ENCODE measurements at places on chromosomes 1 and 21. TPM values are rescaled to one million over a fixed set of nuclear protein-coding genes. Genes with fewer than 3 reads are reported as not detected.

DNA sequence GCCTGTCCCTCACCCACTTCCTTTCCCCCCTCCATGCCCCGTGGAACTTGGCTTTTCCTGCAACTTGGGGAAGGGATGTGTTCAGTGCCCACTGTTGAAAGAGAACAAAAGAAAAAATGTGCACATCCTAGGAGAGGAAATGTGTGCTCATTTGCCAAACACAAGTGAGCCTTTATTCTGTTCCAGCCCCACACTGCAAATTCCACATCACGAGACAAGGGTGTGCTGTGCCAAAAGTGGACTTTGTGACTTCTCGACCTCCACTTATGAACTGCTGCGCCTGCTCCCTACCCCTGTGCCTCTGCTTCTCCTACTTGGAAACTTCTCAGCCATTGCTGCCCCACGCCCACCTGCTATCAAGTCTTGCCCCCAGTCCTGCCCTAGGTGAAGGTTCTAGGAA is 97.0 kb upstream of the GRIK3 start:
- no peaks in the 10 kb centered on the region for H3K4me1 ChIP-seq
- H3K27ac ChIP-seq: no peak overlapping the region
- no peaks in the 10 kb centered on the region for H3K36me3 ChIP-seq
- no peaks in the 10 kb centered on the region for H3K27me3 ChIP-seq
- H3K4me3 ChIP-seq: no peak overlapping the region

- no peak overlapping the region for H3K27ac ChIP-seq
- H3K27me3 ChIP-seq: no peaks in the 10 kb centered on the region
- DNase-seq: peak; percentile 21
- no peaks in the 10 kb centered on the region for H3K36me3 ChIP-seq
- no peak overlapping the region for H3K4me3 ChIP-seq
Measured at GRCh38 chr1:218557731-218558130, 212.6 kb downstream of the TGFB2 start.

DNA sequence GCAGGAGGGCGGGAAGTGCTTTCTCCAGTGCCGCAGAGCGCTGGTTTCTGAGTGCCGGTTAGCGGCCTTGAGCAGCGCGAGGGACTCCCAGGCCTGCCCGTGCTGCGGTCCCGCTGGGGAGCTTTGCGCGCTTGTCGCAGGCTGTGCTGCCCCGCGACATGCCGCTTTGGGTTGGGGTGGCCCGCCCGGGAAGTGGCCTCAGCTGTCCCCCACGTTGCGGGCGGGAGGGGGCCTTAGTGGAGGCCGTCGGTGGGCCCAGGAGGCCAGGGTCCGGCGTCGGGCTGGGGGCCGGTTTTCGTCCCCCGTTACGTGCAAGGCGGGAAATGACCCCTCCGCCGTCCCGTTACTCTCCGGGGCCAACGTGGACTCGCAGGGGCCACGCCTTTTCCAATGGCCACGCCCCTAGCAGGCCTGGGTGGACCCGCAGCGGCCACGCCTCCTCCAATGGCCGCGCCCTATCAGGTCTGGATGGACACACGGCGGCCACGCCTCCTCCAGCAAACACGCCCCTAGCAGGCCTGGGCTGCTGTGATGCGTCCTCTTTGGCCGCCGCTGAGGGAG is 977 bp upstream of the C1orf174 start:
- H3K4me1 ChIP-seq: peaks cover 4% of the 10 kb centered on the region
- peak; percentile 99 for DNase-seq
- H3K27me3 ChIP-seq: no peaks in the 10 kb centered on the region
- H3K36me3 ChIP-seq: no peaks in the 10 kb centered on the region
- peak overlapping the region; percentile 100 for H3K4me3 ChIP-seq

GRCh38 chr1:161179698-161180097 is 2.4 kb upstream of the B4GALT3 start:
- no peaks in the 10 kb centered on the region for H3K27me3 ChIP-seq
- H3K27ac ChIP-seq: no peak overlapping the region
- no peak overlapping the region for H3K4me3 ChIP-seq
- no peak for DNase-seq

DNA sequence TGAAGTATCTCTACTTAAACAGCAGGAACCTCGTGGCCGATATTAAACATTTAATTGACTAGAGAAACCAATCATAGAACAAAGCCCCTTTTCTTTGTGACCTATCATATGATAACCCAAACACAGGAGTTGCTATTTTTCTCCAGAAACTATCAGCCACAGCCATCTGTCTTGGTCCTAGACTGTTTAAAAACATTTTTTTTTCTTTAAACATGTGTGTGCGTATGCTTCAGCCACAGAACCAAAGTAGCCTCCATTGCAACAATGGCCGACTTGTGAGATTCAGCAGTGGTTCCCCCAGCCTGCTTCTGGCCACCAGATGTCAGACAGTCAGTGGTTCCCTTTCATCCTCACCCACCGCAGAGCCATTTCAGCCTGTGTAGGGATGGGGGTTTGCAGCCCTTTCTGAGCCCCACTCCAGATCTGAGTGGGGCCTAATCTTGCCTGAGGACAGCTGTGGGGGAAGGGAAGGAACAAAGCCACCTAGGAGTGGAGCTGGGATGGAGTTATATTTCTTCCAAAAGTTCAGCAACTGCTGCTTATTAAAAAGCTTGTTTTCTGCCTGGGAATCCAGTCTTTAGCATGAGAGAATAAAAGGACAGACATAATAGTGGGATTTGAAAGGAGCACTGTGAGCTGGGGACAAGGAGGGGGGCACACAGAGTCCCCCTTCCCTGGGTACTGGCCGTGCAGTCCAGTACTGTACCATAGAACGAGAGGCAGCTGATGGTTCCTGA is 11.7 kb upstream of the IGSF3 start:
- no peak overlapping the region for H3K27ac ChIP-seq
- H3K4me1 ChIP-seq: no peaks in the 10 kb centered on the region
- no peak for DNase-seq
- H3K36me3 ChIP-seq: no peaks in the 10 kb centered on the region
- H3K4me3 ChIP-seq: no peak overlapping the region

- H3K27me3 ChIP-seq: no peaks in the 10 kb centered on the region
- peaks cover 6% of the 10 kb centered on the region for H3K4me1 ChIP-seq
- DNase-seq: peak; percentile 82
- peak overlapping the region; percentile 56 for H3K27ac ChIP-seq
- no peaks in the 10 kb centered on the region for H3K36me3 ChIP-seq
- peak overlapping the region; percentile 86 for H3K4me3 ChIP-seq
Measured at GRCh38 chr1:17540255-17541001, 930 bp downstream of the ARHGEF10L start.

DNA sequence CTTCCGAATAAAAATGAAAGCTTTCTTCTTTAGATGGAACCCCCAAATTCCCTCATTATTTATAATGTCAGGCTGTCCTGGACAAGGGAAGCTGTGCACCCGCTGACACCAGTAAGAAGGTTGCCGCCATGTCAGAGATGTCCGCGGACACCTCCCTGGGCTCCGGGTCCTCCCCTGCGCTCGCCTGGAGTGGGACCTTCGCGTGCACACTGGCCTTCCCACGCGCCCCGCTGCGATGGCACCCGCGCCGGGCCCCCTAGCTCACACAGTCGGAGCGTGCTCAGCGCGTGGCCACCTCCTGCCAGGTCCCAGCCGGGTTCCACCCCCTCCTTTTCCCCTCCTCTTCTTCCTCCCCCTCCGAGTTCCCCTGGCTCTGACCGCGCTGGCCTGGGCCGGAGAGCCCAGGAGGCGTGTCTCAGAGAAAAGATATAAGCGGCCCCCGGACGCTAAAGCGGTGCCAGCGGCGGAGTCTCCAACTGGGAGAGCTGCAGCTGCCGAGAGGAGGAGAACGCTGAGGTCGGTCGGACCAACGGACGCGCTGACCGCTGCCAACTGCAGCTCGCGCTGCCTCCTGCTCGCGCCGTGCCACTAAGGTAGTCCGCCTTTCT is at the start of gene G0S2:
G0S2 (plus strand) TSS at position 456 of the 608 bp plus-strand sequence. CDS start 273 bp downstream, outside the sequence.
- H3K36me3 ChIP-seq: no peaks in the 10 kb centered on the region
- peaks cover 13% of the 10 kb centered on the region for H3K4me1 ChIP-seq
- H3K27ac ChIP-seq: peak within 1 kb of the TSS; percentile 6
- peak within 1 kb of the TSS; percentile 53 for H3K4me3 ChIP-seq

GRCh38 chr21:39525129-39525528 is 73.4 kb downstream of the SH3BGR start:
- peaks cover 2% of the 10 kb centered on the region for H3K4me1 ChIP-seq
- H3K36me3 ChIP-seq: no peaks in the 10 kb centered on the region
- no peak for DNase-seq
- no peak overlapping the region for H3K27ac ChIP-seq
- H3K27me3 ChIP-seq: no peaks in the 10 kb centered on the region

- no peak overlapping the region for H3K27ac ChIP-seq
- H3K4me3 ChIP-seq: no peak overlapping the region
- H3K36me3 ChIP-seq: no peaks in the 10 kb centered on the region
- H3K27me3 ChIP-seq: no peaks in the 10 kb centered on the region
- H3K4me1 ChIP-seq: no peaks in the 10 kb centered on the region
Measured at GRCh38 chr1:33088119-33088906, 7.4 kb downstream of the AZIN2 start.

GRCh38 chr1:170634293-170634692 is 29.6 kb upstream of the PRRX1 start:
- no peak overlapping the region for H3K4me3 ChIP-seq
- no peaks in the 10 kb centered on the region for H3K27me3 ChIP-seq
- H3K36me3 ChIP-seq: no peaks in the 10 kb centered on the region
- DNase-seq: no peak

DNA sequence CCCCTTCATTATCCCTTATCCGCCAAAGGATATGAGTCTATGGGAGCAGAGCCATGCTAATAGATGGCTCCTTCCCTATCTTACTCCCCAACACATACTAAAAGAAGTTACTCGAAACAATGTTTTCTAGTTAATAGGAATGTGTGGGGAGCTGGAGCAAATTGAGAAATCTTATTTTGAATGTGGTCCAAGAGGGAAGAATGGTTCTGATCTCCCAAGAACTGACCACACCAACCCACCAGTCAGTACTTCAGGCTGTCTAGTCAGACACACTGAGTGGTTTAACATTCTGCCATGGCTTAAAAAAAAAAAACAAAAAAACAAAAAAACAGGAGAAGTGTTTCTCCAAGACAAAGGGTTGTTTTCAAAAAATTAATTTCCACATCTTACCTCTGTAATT is 31.5 kb upstream of the DNASE2B start:
- no peak overlapping the region for H3K4me3 ChIP-seq
- H3K27ac ChIP-seq: no peak overlapping the region
- no peaks in the 10 kb centered on the region for H3K27me3 ChIP-seq

- H3K27me3 ChIP-seq: no peaks in the 10 kb centered on the region
- no peaks in the 10 kb centered on the region for H3K36me3 ChIP-seq
- no peak overlapping the region for H3K27ac ChIP-seq
Measured at GRCh38 chr21:43911935-43912487, 47.0 kb downstream of the AGPAT3 start.

DNA sequence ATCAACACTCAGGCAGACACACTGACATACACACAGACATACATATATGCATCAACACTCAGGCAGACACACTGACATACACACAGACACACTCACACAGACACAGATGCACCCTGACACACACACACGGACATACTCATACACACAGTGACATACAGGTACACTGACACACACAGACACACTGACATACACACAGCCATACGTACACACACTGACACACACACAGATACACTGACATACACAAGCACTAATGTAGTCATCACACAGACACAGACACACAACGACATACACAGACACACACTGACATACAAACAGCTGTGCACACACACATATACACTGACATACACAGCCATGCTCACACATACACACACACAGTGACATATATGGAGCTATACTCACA is 131.0 kb upstream of the CSF3R start:
- H3K36me3 ChIP-seq: no peaks in the 10 kb centered on the region

- no peak overlapping the region for H3K27ac ChIP-seq
- no peak for DNase-seq
- H3K4me3 ChIP-seq: no peak overlapping the region
- H3K27me3 ChIP-seq: no peaks in the 10 kb centered on the region
- H3K36me3 ChIP-seq: no peaks in the 10 kb centered on the region
- no peaks in the 10 kb centered on the region for H3K4me1 ChIP-seq
Measured at GRCh38 chr21:41783476-41784180, 16.8 kb upstream of the RIPK4 start.

Gene DHCR24
- 130 TPM for total RNA-seq

Gene OR2AK2
- not detected for total RNA-seq

Gene PRCC
- total RNA-seq: 50.9 TPM

Gene TNNT2
- total RNA-seq: 0.36 TPM

Gene OR6K3
- not detected for total RNA-seq

Gene FLG2
- total RNA-seq: not detected

Gene TTC4
- total RNA-seq: 23.7 TPM

Gene LRRC52
- not detected for total RNA-seq

Gene CACHD1
- total RNA-seq: 28.1 TPM

Gene KCNC4
- total RNA-seq: 17.6 TPM

Gene KPRP
- total RNA-seq: not detected

All from ovary (tissue), 10 donors.